ENCODE measurements at places on chromosomes 11 and 22.
A peak's percentile ranks its signal among the peaks of the same experiment; 100 is the strongest.

DNA sequence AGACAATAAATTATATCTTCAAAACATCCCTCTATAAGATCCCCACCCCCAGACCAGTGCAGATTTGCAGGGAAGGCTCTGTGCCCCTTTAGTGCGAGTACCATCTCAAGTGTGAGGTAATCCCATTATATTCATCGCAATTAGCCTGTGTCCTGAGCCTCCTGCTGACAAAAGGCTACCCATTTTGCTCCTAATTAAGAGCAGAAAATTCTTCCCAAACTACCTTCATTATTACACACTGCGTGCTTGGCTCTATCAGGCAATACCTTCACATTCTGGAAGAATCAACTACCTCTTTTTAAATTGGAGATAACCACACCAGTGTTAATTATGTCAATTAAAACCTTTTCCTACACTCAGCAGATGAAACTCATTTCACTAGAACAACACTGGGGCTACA is 1133.4 kb upstream of the CCDC90B start:
- no peak for DNase-seq

DNA sequence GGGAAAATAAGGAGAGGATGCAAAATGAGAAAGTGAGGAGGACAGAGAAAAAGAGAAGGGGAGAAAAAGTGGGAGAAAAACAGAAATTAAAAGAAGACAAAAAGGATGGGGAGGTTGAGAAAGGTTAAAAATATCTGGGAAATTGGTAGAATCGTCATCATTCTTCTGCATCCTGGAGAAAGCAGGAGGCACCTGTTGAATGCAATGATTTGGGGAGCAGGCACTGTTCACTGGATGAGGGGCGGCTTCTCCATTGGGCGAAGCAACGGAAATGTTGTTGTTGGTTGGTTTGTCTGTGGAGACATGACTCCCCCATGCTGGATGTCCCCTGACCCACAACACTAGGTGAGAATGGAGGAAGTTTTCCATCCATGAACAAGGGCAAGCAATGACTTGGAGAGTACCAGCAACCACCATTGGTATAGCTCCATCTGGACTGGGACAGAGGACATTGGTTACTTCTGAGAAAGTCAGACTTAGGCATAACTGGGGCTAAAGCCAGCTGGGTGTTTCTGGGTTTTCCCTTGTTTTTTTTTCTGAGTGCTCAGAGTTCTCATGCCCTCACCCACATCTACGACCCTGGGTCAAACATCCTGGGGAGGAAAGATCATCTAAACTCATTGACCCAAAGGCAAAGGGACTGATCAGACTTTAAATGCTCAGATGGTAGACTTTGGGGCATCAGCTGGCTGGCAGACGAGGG is 11.9 kb upstream of the CD44 start:
- no peak for DNase-seq

- DNase-seq: no peak
Measured at GRCh38 chr22:17945888-17946648, 78.3 kb downstream of the MICAL3 start.

DNA sequence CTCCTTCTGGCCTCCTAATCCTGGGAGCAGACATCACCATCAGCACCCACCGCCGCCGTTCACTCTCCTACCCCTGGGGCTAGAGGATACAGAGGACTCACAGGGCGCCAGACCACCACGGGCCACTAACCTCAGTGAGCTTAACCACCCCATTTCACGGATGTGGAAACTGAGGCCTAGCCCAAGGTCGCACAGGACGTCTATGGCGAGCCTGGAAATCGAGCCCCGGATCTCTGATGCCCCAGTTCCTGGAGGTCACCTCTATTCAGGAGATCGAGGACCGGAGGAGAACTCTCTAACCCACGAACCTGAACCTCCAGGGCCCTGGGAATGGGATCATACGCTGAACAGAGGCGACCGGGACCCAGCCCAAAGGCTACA is 349 bp downstream of the TIMM10 start:
- DNase-seq: no peak

DNA sequence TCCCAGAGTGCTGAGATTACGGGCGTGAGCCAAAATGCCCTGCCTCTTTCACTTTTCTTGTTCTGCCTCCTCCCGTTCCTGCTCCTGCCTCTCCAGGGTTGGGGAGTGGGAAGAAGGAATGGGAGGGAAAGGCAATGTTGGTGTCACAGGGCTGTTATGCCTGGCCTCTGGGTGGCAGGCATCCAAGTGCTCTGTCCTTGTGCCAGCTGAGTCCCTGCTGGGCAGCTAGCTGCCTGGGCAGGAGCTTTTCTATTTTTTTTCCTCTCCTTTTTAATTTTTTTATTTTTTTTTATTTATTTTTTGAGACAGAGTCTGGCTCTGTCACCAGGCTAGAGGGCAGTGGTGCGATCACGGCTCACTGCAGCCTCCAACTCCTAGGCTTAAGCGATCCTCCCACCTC is 4.1 kb upstream of the SAC3D1 start:
- DNase-seq: no peak

GRCh38 chr11:130546438-130546837 is 98.0 kb downstream of the ADAMTS15 start:
- DNase-seq: no peak

GRCh38 chr11:66189031-66189745 is 79.3 kb upstream of the RAB1B start:
- no peak for DNase-seq

- DNase-seq: peak; percentile 27
Measured at GRCh38 chr11:117946842-117947526, 17.8 kb upstream of the TMPRSS13 start.

- no peak for DNase-seq
Measured at GRCh38 chr11:35779409-35779808, 116.8 kb downstream of the TRIM44 start.

GRCh38 chr11:64020976-64021756 is 14.6 kb upstream of the FLRT1 start:
- DNase-seq: no peak

DNA sequence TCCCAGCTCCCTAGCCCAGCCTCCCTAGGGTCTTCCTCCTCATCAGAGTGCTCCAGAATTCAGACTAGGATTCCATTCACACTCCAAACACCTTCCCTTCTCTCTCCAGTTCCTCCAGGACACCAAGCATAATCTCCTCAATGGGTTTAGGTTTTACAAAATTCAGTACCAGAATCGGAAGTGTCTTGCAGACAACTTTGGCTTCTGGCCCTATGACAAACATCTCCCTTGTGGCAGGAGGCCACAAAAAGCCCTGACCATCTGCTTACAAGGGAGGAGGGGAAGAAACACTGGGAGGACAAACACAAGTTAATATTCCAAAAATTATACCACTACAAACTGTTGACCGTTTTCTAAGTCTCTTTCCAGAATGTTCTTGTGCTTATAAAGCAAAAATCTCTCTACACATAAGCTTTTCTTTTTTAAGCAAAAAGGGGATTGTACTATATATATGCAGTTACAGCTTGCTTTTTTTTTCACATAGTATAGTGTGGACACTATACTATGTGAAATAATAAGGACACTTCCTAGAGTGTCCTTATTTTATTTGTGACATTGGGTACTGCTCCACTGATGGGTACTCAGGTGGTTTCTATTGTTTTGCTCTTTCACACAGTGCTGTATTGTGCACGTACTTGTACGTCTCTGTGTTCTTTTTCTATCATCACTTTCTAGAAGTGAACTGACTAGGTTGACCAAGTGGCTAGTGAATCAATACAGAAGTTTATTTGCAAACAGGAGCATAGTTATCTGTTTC is 78.7 kb downstream of the BDNF start:
- no peak for DNase-seq

- DNase-seq: no peak
Measured at GRCh38 chr11:41996533-41996932, 537.1 kb upstream of the LRRC4C start.

- DNase-seq: no peak
Measured at GRCh38 chr22:32728291-32728690, 73.2 kb upstream of the TIMP3 start.
